ENCODE measurements at places on chromosomes 3 and 15.

GRCh38 chr3:192129586-192129985, 597.8 kb downstream of the FGF12 start:
- DNase-seq, result no peak

GRCh38 chr3:193865339-193865738, 270.6 kb upstream of the HES1 start:
- DNase-seq, result no peak

DNA sequence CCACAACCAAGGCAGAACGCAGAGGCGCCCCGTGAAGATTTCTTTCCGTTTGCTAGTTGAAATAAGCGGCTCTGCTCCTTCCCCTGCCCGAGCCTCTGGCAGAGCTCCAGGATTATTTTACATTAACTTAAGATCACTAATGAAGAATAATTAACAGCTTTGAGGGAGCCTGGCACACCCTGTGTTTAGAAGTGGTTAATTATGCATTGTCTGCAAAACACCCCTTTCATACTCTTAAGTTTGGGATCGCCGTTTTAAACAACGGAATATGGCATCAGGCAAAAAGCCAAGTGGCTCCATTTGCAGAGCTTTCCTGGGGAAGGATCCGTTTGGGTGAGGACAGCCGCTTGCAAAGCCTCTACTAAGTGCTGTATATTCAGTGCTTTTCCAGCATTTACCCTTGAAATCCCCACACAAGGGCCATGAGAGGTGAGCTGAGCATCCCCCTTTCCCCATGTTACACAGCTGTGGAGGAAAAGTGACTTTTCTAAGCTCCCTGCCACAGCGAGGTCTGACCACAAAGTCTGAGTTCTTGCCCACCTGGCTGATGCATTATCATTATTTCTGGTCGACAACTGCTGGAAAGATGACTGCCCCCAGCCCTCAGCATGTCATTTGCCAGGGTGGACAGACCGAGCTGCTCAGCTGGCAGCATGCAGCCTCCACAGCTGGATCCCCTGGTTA, 33.9 kb downstream of the IQSEC1 start:
- DNase-seq, result no peak

GRCh38 chr3:177320765-177321247, 123.5 kb upstream of the TBL1XR1 start:
- DNase-seq, result no peak

DNA sequence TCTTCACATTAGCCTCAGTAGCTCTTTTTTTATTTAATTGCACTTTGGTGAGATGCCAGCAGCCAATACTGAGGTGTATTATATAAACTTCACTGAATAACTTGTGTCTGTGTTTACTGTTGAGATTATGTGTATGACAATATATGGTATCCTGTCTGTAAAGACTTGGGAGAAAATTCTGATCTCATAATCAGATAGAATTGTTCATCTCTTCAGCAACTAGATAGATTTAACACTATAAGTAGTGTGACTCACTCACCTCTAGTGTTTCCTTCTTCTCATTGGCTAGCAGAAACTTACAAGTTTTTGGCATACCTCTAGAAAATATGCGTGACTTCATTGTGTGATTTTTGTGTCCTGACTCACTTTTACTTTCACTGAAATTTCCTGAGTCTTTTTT, 67.6 kb upstream of the TGFBR2 start:
- DNase-seq, result no peak

DNA sequence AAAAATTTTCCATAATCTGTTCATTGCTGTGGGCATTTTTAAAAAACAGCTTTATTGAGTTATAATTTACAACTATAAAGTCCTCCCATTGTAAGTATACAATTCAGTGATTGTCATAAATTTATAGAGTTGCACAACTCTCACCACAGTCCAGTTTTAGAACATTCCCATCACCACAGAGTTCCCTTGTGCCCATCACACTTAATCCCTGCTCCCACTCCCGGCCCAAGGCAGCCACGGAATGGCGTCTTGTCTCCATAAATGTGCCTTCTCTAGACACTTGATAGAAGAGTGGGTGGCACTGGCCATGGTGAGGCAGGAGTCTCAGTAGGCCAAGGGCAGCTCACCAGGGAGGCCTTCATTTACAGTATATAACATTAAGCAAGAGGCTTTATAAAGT, 6.3 kb downstream of the TSEN2 start:
- no peak for DNase-seq

GRCh38 chr15:52288051-52288942, 7.3 kb downstream of the MYO5C start:
- no peak for DNase-seq

DNA sequence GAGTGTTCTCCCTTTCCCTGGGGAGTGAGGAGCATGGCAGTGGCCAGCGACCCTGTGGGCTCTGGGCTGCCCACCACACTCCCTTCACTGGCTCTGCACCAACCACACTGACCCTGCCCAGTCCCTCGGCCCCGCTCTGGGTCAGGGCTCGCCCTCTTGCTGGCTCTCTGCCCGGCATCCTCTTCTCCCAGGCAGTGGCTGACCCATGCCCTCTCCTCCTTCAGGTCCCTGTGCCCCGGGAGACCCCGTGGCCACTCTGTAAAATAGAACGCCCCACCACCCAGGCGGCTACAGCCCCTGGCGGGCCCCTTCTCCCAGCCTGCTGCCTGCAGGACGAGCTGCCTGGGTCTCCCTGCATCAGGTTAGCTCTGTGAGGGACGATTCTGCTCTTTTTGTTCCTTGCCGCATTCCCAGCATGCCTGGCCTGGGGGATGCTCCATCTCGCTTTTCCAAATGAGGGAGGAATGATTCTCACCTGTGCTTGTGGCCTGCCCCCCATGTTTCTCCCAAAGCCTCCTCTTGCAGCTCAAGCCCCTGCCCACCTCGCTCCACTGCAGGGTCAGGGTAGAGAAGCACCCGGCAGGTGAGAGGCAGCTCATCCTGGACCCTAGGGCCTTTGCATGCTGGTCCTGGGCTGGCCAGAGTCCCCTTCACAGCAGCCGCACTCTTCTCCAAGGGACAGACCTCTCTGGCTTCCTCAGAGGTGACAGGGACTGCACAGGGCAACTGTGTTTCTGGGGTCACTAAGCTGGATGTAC, 14.5 kb upstream of the CFAP100 start:
- DNase-seq, result no peak

DNA sequence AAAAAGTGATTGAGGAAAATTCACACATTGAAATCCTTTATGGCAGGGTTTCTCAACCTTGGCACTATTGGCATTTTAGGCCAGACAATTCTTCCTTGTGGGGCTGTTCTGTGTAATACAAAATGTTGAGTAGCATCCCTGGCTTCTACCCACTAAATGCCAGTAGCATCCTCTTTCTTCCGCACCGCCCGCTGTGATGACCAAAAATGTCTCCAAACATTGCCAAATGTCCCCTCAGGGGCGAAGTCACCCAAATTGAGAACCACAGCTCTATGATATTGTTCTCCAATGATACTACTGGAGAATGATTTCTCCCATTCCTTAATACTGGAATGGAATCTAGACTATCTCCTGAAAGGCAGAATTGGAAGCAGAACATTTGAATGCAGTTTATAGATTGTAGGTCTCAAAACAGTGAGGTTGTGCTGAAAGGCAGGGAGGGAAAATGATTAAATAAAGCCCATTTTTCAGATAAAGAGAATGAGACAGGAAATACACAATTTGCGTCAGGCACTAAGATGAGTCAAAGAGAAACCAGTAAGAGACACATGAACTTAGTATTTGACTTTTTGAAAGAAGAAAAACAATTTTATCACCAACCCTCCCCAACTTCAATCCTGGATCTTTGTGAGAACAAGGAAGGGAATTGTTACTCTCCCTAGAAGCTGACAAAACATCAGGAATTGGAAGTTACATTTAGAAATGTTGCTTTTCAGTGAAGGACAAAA, 101.6 kb upstream of the TNIK start:
- DNase-seq, result no peak

DNA sequence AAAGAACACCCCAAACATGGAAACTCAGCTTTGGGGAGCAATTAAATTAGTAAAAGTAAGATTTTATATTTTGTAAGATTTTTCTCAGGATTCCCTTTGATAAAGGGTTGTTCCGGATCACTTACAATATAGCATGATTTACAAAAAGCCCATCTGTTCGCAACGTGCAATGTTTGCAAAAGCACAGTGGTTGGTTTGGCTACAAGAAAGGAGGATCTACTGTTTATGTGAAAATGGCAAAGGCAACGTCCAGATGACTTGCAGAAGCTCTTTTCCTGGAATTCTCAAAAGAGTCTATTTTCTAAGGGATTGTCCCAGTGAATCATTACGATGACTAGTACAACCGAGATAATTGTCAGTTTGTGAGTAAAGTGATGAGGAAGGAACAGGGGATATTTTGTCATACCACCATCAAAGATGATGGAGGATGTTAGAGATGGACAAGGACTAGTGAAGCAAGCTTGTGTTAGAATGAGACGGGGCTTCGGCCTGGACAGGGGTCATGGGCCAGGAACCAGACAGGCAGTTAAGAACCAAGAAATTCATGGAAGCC, 71.6 kb downstream of the CRYGS start:
- no peak for DNase-seq

- no peak for DNase-seq
Measured at GRCh38 chr3:127351321-127351720, 63.5 kb upstream of the PRR20G start.

- no peak for DNase-seq
Measured at GRCh38 chr15:55112706-55113105, 84.0 kb downstream of the RSL24D1 start.

GRCh38 chr3:61627768-61628185, 66.4 kb downstream of the PTPRG start:
- no peak for DNase-seq

DNA sequence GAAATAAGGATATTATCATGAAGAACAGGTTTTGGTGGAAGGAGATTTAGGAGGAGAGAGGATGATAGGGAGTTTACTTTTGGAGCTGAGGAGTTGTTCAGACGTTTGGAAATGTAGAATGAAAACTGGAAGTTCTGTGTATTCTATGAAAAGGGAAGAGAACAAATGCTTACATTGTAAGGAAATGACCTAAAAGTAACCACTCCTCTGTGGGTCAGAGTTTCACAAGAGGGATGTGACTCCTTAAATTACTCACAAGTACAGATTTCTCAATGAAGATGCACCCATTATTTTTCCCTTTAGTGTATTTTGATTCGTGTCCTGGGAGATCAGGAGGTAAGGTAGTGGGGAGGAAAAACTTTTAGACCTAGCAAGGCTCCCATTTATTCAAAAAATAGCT, 4.0 kb downstream of the RNF13 start:
- no peak for DNase-seq

GRCh38 chr3:94928921-94929320, 866.1 kb downstream of the NSUN3 start:
- no peak for DNase-seq

DNA sequence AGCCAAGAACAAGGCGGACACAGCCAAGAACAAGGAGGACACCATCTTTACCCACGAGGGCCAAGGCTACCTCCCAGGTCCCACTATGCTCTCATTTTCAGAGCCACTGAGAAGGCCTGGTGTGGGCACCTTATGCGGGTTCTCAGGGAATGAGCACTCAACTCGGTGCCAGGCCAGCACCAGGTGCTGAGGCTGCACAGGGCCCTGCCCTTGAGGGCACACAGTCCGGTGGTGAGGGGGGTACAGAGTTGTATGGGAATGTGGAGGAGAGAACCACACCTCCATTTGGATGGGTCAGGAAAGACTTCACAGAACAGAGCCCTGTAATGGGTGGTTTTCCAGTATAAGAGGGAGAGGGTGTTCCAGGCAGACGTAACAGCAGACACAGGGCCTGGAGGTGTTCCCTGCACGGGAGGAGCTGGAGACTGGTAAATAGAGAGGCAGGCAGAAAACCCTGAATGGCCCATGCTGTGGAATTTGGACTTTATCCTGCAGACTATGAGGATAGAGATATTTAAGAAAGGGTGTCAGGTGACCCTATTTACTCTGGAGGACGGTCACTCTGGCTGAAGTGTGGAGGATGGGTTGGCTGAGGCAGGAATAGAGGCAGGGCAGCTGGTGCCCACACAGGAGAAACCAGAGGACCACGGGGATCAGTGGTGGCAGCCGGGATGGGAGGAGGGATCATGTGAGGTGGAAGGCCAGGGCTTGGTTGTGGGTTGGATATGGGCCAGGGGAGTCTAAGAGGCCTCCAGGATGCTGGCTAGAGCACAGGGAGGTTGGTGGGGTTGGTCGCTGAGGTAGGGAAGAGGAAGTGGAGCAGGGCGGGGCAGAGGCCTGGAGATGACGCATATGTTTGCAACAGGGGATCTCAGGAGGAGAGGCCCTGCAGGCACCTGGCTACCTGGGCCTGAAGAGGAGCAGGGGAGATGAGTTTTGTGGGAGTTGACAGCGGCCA, 34.6 kb downstream of the CRABP1 start:
- DNase-seq, result no peak

- DNase-seq, result no peak
Measured at GRCh38 chr15:59242649-59243048, 36.0 kb downstream of the LDHAL6B start.

- no peak for DNase-seq
Measured at GRCh38 chr3:23438657-23439056, 235.5 kb downstream of the UBE2E2 start.

- DNase-seq, result no peak
Measured at GRCh38 chr15:50977162-50977561, 68.7 kb downstream of the AP4E1 start.

DNA sequence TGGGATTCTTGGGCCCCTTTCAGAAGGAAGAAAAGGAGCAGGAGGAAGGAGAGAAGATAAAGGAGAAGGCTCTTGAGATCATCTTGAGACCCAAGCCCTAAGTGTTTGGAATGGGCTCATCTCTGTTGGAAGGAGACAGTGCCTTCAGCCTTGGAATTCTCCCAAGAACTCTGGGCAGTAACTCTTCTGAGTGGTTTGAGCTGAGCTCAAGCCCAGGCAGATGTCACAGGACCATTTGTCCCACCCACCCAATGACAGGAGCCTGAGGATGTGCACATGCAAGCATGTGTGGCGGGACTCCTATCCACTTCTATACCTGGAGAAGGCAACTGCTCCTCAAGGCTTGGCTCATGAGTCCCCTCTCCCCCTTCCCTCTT, 14.6 kb upstream of the TMEM40 start:
- no peak for DNase-seq

- no peak for DNase-seq
Measured at GRCh38 chr3:95798628-95799027, 1015.8 kb upstream of the EPHA6 start.

GRCh38 chr3:134922101-134922500, 127.0 kb downstream of the EPHB1 start:
- DNase-seq, result no peak

- no peak for DNase-seq
Measured at GRCh38 chr15:38885471-38885952, 320.9 kb upstream of the RASGRP1 start.

- no peak for DNase-seq
Measured at GRCh38 chr3:53724566-53724965, 121.7 kb downstream of the CHDH start.

- peak; percentile 22 for DNase-seq
Measured at GRCh38 chr3:150168698-150169097, 198.0 kb upstream of the PFN2 start.

GRCh38 chr3:190238871-190239270, 83.4 kb downstream of the CLDN1 start:
- no peak for DNase-seq
